Fibroblast of skin of scalp (primary cell): ENCODE measurements at places on chromosomes 2 and 18.
A peak's percentile ranks its signal among the peaks of the same experiment; 100 is the strongest.

DNA sequence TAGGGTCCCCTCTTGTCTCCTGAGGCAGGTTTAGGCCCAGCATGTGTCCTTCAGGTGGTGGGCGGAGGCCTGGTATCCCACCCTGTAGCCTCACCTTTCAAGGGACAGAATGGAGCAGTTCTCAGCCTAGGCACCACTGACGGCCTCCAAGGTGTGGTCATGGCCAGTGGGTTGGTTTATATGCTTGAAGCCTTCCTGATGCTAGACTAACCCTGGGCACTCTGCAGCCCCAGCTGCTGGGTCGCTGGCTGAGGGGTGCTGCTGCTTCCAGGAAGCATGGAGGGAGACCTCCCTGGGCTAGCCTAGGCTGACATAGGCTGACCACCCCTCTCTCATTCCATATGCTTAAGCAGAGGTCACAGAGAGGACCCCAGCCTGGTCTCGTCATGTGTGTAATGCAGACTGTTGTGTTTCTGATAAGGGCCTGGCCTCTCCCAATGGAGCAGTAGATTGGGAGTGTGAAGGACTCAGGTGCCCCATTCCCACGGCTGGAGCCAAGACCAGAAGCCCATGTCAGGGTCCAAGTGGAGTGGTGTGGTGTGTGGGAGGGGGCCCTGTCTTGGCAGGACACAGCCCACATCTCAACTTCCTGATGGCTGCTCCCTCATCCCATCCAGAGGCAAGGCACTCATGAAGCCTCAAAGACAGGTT, 206.6 kb downstream of the DYSF start:
- no peak for DNase-seq

- no peak for DNase-seq
These were observed 52.4 kb upstream of the TEX51 start for GRCh38 chr2:126846241-126846640.

DNA sequence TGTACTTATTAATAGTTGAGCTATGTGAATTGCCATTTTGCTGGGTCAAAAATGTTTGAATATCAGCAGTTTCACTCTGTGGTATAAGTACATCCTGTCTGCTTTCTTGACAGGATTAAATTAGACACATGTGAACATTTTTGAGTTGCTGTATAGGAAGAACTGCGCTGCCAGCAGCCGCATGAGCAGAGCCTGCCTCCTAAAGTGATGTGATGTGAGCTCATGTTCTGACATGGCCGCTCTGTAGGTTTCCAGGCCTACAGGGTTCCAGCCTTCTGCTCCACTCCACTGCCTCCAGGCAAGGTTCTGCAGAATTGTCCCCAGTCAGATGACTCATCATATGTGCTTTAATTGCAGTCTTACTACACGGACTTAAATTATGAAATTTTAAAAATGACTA, 119.7 kb upstream of the NFATC1 start:
- DNase-seq: peak; percentile 26

- no peak for DNase-seq
These were observed 581 bp downstream of the CAPN14 start for GRCh38 chr2:31216734-31217133.

- DNase-seq: no peak
These were observed 1.0 kb downstream of the NAB1 start for GRCh38 chr2:190649798-190650390.

DNA sequence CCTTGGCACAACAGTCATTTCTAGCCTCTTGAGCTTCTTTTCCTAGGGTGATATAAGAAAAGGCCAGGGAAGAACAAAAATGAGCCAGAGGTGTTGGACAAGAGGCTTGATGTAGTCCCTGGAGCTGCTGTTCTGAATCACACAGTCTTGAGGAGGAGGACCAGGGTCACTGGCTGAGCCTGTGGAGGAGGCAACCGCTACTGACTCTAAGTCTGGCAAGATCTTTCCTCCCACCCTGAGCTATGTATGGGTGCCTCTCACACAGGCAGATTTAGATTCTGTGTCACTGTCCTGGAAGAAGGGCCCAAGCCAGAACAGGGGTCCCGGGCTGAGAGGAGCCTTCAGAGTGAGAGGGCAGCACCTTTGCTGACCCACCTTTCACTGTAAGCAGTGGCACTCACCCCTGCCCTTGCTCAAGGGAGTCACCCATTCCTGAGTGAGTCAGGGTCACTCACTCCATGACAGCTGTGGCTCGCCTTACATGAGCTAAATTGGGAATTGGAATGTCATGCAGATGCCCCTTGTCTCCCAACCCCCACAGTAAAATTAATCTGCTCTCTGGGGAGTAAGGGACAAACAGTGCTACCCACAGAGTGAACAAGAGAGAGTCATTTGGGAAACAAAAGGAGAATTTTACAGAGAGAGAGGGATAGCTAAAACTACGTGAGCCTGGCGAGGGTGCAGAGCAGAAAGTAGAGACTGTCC, at the start of gene TRIM54:
TSS of gene TRIM54 (plus strand) at position 575 of the 705 bp plus-strand sequence. CDS start 303 bp downstream, outside the sequence.
- DNase-seq: no peak

DNA sequence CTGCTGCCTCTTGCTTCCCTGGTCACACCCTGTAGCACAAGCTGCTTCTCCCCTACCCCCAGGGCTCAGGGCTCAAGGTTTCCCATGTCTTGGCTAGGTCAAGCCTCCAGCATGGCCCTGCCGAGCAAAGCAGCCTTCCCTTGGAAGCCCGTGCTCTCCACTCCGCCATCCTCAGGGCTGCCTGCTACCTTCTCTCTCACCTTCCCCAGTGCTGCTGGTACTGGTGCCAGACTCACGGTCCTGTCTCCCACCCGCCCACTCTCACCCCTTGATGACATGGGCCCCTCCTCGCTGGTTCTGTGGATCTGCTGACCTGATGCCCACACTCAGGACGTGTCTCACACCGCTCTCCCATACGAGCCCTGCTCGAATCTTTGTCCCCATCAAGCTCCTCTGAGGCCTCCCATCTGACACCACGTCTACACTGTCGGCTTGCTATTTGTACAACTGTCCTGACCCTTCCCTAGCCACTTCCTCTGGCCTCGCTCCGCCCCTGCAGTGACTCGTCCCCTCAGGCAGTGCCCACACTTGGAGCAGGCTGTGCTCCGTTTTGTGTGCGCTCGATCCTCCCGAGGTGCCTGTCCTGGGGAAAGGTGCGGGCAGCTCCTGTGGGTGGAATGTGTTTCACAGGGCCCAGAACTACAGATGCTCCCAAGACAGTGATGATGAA, 49.9 kb downstream of the ZAP70 start:
- DNase-seq: no peak

- DNase-seq: peak; percentile 84
These were observed 1.5 kb upstream of the EPHA4 start for GRCh38 chr2:221573430-221574230.

DNA sequence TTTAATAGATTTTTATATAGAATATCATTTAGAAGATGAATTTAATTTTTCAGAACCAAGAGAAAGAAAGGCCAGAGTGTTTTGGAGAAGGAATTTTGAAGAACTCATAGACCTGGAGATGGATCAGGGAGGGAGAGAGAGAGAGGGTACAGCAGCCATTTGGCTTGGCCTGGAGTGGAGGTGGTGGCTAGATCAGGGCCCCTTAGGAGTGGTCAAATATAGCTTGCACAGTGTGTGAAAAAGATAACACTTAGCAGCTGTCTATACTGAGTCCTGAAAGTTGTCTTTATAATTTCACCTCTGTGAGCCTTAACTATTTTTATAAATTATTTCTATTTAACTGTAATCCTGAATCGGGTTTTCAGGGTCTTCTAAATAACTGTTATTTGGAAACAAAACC, 38.8 kb upstream of the ACYP2 start:
- DNase-seq: no peak

DNA sequence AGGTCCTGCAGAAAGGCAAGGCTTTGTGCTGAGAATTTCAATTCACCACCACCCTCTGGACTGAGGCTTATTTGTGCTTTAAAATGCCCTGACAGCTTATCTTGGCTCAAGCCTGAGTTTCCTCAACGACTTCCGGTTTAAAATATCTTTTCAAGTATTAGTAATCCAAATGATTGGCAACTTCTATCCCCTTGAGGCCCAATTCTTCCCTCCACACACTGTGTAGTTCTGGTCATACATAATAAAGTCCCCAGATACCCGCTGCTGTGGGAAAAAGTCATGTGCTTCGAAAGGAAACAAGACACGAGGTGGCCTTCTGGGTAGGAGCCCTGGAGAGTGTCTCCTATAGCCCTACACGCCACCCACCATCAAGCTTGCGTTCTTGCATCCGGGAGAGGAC, 393.4 kb downstream of the ALK start:
- DNase-seq: peak; percentile 15

DNA sequence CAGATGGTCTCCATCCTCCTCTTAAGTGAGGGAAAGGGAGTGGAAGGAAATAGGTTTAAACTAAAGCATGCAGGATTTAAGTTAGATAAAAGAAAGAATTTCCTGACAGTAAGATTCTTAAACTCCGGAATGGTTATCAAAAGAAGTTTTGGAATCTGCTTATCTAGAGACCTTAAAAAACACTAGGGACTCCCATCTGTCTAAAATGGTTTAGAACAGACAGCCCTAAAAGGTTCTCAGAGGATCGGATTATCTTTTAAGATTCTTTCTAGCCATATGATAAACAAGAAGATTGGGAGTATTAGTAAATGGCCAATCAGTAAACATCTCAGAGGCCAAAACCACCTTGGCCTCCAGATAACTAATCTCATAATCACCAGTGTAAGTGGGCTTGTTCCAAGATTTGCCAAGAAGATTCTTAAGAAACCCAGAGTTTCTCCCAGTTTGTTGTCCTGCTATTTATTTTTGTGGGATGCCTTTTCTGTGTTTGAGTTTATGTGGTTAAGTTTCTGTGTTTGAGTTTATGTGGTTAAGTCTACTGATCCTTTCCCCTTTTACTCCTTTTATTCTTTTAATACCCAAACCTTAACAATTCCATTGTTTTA, 314.9 kb upstream of the NRP2 start:
- no peak for DNase-seq

DNA sequence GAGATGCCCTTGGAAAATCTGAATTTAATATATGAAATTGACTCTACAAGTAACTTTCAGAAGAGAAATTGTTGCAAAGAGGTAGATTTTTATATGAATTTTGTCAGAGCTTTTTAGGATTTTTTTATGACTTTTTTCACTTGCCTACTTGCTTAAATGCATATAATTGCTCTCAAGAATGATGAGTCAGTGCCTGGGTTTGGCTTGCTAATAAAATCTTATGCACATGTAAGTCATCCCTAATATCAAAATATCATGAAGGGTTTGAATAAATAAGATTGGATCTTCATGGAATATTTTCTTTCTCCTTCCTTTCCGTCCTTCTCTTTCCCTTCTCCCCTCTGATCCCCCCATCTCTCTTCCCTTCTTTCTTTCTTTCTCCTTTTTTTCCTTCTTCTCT, 354.1 kb downstream of the TXNL1 start:
- DNase-seq: peak; percentile 52

DNA sequence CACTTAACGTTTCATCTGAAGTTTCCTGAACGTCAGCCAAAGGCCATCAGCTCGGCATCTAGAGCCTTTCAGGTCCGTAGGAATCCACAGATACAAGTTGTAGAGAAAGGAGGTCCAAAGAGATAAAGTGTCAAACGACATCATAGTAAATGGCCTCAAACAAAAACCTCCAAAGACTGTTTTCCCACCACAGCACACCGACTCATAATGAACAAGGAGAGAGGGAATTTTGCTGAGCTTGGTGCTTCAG, 150.3 kb downstream of the PXDN start:
- no peak for DNase-seq

- peak; percentile 84 for DNase-seq
These were observed 47.0 kb upstream of the ST3GAL5 start for GRCh38 chr2:85935746-85936208.

GRCh38 chr2:20223407-20224163, 1.3 kb downstream of the SDC1 start:
- peak; percentile 41 for DNase-seq

DNA sequence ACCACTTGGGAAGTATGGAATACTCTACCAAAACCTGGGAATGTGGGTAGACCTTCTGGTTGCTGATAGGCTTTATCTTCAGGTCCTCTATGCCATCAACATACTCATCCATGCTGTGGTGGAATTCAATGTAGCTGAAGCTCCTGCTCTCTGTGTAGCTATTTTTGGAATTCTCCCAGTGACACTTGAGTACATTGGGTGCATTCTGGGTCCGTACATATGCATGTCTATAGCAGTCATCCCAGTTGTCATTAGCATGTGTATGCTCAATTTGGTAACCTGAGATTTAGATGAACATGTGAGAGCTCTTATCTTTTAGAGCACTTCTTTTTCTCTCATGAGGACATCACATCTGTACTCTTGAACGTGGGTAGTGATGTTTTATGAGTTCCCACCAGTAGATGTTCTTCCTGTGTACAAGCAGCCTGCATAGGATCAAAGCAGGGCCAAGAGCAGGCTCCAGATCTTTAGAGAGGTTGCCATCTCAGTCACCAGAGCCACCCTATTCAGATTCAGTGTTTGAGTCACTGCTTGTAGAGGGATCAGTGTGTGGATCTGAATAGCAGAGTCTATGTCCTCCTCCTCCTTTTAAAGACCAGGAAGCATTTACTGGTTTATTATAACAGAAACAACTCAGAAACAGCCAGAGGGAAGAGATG, 65.9 kb downstream of the MGAT5 start:
- no peak for DNase-seq

DNA sequence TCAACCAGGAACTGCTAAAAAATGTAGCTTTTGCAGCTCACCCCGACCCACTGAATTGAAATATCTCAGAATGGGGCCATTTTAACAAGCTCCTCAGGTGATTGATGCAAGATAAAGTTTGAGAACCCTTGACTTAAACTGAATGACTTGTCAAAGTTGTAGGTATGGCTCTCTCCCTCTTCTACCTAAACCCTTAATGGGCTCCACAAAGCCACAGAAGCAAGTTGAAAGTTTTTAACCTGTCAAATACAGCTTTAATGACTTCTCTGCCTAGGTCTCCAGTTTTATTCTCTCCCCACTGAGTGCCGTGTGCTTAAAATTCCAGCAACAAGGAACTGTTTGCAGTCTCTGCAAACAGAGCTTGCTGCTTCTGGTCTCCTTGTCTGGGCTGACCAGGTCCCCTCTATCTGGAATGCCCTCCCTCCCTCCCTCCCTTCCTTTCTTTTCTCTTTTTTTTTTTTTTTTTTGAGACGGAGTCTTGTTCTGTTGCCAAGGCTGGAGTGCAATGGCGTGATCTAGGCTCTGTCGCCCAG, 19.7 kb upstream of the RNF125 start:
- no peak for DNase-seq

DNA sequence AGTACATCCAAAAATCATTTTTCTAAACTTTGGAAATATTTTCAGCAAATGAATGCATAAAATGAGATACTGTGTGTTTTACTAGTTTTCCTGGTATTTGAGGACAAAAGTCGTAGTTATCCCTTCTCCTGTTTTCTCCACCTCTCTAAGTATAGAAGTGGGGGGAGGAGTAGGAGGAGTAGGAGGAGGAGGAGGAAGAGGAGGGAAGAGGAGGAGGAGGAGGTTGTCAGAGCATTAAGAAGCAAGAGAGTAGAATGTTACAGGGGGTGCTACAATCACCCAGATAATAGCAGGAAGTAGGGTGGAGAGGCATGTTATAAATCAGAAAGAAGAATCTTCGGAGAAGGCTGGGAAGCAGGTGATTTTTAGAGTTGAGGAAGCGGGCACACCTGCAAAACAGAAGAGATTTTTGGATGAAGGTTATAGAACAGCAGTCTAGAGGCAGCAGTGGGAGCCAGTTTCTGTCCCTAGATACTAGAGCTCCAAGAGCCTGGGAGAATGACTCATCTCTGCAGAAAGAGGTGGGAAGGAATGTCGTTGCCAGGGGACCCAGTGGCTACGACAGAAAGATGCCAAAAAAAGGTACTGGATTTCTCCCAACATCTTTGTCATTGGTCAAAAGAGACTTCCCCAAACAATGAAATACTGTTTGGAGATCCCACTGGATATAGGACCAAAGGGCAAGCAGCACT, 44.2 kb upstream of the AQP4 start:
- DNase-seq: no peak
